ENCODE measurements at places on chromosomes 6 and 20.

DNA sequence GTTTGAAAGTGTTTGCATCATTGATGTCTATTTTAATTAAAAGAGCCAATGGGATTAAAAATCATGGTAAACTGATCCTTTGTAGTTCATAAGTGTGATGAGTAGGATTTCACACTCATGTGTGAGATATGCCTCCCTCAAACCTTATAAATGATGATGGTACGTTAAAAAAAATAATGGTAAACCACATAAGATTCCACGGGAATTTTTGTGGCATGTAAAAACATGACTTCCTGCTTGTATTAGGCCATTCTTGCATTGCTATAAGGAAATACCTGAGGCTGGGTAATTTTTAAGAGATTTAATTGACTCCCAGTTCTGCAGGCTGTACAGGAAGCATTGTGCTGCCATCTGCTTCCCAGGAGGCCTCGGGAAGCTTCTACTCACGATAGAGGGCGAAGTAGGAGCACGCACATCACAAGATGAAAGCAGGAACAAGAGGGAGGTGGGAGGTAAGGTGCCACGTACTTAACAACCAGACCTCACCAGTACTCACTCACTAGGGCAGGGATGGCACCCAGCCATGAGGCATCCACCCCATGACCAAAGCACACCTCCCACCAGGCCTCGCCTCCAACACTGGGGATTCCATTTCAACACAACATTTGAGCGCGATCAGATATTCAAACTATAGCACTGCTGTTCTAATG, 187.6 kb upstream of the QKI start:
- DNase-seq, result no peak

DNA sequence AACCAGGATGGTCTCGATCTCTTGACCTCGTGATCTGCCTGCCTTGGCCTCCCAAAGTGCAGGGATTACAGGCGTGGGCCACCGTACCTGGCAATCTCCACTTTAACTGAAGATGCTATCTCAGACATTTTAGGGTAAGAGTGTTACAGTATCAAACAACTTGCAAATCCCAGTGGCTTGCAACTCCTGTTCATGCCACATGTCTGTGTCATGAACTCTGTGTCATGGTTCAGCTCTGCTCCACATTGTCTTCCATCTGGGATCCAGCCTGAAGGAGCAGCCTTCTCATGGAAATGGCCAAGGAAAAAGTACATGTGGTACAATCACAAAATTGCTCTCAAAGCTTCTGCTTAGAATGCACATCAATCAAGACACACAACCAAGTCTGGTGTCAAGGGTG, 114.9 kb downstream of the MAP3K5 start:
- DNase-seq, result no peak

DNA sequence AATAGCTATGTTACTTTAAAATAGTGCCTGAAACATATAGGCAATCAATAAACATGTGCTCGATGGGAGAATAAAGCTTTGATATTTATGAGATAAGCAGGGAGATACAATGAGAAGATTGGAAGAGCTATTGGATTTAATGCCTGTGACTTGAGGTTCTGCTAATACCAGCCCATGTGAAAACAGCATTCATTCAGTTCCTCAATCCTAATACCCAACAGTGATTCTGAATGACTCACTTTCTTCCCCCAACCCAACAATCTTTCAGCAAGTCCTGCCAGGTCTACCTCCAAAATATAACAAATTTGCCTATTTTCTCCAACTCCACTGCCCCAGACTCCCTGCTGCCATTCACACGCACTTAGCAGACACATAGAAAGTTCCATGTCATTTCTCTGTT, 26.6 kb upstream of the KLHL31 start:
- DNase-seq, result no peak

- DNase-seq, result no peak
These were observed 49.9 kb downstream of the TGM2 start for GRCh38 chr20:38115205-38115604.

DNA sequence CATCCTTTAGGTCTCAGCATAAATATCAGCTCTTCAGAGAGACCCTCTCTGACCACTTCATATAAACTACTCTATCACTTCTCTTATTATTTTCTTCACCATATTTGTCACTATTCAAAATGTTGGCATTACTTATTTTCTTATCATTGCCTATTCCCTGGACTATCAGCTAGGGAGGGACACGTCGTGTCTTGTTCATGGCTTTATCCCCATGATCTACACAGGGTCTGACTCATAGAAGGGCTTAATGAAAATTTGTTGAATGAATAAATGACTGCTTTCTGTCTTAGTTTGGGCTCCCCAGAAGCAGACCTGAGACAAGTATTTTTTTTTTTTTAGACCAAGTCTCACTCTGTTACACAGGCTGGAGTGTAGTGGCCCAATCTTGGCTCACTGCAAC, 3.0 kb upstream of the CDK5RAP1 start:
- DNase-seq, result no peak

DNA sequence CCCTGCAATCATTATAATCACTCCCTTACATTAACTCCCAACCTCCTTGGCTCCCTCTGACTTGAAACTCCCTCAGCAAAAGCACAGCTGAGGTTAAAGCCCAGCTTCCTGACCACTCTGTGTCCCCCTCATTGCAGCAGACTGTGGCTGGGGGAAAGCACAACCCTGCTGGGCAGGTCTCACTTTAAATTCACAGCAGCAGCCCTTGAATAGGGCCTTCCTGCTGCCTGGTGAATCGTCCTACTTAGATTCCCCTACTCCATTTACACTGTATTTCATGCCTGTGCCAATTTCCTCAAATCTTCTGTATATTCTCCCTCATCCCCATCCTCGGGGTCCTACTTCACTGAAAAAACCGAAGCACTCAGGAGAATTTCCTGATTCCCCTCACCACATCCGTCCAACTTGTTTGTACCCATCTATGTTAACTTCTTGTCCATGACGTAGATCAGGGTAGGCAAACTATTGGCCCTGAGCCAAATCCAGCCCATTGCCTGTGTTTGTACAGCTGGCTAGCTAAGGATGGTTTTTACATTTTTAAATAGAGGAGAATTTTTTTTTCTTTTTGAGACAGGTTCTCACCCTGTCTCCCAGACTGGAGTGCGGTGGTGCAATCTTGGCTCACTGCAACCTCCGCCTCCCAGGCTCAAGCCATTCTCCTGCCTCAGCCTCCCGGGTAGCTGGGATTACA, 31.5 kb upstream of the GCM1 start:
- no peak for DNase-seq

DNA sequence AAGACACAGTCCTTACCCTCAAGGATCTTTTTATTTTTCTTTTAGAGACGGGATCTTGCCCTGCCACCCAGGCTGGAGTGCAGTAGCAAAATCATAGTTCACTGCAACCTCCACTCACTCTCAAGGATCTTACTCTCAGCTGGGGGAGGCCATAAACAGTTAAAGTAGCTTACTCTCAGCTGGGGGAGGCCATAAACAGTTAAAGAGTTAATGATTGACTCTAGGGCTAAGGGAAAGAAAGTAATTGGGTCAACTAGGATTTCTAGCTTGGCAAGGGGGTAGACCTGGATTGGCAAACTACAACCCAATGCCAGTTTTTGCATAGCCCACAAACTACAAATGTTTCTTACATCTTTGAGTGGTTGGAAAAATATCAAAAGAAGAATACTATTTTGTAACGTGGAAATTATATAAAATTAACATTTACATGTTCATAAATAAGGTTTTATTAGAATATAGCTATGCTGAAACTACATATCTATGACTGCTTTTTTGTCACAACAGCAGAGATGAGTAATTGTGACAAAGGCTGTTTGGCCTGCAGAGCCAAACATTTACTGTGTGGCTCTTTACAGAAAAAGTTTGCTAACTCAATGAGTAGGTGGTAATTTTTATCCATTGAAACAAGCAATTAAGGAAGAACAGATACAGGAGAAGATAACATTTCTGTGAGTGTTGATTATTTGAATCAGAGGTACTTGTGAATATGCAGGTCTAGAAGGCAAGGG, 46.4 kb downstream of the PTPRA start:
- no peak for DNase-seq

DNA sequence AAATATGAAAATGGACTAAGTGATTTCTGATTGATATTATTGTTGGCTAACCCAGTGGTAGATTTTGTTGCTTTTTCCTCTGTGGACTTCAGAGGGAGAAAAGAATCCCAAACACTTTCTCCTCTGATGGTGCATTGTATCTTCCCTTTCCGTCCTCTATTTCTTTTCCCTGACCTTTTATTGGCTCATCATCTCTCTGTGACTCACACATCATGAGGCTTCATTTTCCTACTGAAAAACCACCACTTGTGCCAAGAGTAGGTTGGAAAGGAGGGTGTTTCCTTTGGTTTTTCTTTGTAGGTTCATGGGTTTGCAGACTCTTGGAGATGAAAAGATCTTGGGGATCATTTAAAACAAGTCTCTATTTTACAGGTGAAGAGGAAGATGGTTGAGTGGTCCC, 311.7 kb upstream of the JAG1 start:
- no peak for DNase-seq

DNA sequence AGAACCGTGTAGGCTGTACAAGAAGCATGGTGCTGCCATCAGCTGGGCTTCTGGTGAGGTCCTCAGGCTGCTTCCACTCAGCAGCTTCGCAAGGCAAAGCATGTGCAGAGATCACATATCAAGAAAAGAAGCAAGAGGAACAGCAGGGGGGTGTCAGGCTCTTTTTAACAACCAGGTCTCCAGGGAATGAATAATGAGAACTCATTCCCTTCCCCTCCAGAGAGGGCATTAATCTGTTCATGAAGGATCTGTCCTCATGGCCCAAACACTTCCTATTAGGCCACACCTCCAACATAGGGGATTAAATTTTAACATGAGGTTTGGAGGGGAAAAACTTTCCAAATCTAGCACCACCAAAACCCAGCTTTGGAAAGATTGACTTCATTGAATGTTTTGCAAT, 20.0 kb downstream of the GINM1 start:
- no peak for DNase-seq

GRCh38 chr20:3706774-3707507, 5.5 kb downstream of the SIGLEC1 start:
- no peak for DNase-seq

DNA sequence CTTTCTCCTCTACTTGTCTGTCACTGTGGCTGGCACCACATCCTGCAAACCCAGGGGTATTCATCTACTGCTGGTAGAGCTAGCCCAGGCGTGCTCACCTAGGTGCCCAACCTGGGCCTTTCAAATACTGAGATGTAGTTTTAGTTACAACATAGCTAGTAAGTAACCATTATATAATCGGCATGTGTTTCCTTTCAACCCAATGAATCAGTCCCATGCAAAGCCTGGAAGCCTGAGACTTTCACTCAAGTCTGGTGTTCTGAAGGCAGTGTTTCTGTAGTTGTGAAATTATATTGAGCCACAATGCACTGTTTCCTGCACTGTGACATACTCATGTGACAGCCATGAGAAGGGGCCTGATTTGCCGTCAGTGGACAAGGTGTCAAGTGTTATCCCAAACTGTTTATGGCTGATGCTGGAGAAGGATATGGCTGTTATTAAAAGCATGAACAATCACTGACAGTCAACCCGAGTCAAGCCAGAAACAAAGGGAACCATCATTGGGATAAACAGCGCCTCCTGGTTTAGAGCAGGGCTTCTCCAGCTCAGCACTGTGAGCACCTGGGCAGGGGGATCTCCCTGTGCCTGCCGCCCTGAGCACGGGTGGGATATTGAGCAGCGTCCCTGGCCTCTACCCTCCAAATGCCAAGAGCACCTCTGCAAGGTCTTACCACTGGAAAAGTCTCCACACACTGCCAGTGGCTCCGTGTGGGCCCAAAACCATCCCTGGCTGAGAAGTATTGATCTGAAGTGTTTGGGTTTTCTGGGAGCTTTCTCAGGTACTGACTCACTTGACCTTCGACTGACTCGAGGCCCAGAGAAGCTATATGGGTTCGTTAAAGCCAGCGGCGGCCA, 1.6 kb downstream of the PSMA7 start:
- DNase-seq, result no peak

- DNase-seq, result no peak
These were observed 90.5 kb downstream of the PRND start for GRCh38 chr20:4812216-4812615.

DNA sequence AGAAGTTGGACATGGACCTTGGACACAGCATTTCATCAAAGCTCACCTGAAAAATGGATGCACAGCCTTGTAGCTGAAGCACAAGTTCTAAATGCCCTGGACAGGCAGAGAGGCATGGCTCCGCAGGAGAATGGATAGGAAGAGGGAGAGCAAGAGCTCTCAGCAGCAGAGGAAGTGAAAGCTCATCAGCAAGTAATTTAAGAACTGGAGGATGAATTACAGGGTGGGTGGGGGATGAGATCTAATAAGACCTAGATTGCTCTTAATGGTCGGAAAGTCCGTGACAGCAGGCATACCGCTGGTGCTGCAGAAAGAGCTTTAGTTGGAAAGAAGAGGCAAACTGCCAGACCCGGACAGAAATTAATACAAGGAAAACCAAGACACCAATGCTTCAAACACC, 37.3 kb upstream of the SAYSD1 start:
- DNase-seq, result no peak

DNA sequence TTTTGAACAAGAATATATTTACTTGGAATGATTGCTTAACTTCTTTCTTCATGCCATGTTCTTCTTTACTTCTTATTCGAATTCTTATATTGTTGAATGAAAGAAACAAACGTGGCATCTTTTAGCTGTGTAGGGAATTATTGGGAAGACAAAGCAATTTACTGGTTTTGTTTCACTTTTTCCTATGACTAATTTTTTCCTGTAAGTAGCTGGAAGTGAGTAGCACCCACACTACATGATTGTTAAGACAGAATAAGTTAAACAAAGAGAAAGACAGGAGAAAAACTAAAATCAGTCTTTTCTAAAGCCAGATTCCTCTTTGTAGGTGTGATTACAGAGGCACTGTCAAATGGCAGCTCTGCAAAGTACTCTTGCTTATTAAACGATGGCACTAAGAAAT, 593.4 kb downstream of the EYS start:
- DNase-seq, result no peak

GRCh38 chr6:123515715-123516114, 121.0 kb downstream of the TRDN start:
- DNase-seq, result no peak

DNA sequence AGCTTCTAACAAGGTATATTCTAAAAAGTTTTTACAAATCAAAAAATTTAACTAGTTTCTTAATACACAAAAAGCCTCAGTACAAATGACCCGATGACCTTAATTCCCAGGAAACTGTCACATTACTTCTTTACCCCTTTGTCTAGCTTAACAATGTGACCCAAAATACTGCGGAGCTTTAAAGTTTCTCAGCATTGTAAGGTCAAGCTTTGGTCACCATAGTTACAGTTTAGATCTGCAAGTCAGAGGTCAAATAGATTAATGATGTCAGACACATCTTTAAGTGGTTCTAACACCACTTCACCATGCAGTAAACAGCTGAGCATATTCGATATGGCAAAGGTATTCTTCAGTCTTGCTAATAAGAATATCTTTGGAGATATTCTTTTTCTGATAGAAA, 36.8 kb upstream of the FLRT3 start:
- no peak for DNase-seq

- no peak for DNase-seq
These were observed 637.5 kb upstream of the MAN1A1 start for GRCh38 chr6:119986934-119987549.

- DNase-seq, result no peak
These were observed 872 bp downstream of the HSPA12B start for GRCh38 chr20:3733119-3733995.
